ENCODE measurements at places on chromosomes 5 and 9. TPM values are rescaled to one million over a fixed set of nuclear protein-coding genes. Genes with fewer than 3 reads are reported as not detected.

Gene ZDHHC11B
- not detected for total RNA-seq

Gene SLC31A2
- total RNA-seq: 10.6 TPM

Gene GABRG2
- total RNA-seq: not detected

Gene TOR1B
- total RNA-seq: 20.0 TPM

Gene WNT8A
- not detected for total RNA-seq

Gene TRIM36
- total RNA-seq: 0.09 TPM

Gene CCDC171
- total RNA-seq: 1.3 TPM

Gene TMEM215
- total RNA-seq: not detected

Gene KCTD16
- 0.23 TPM for total RNA-seq

Gene FGFR4
- total RNA-seq: 5.4 TPM

Gene SLC36A2
- not detected for total RNA-seq

Gene SLC25A2
- total RNA-seq: not detected

Gene HK3
- total RNA-seq: not detected

Gene RASEF
- not detected for total RNA-seq

Gene FSD1L
- total RNA-seq: 2.7 TPM

Gene PTCD2
- total RNA-seq: 4.8 TPM

Gene QSOX2
- total RNA-seq: 11.8 TPM

Gene MACIR
- 5.8 TPM for total RNA-seq

Gene ECSCR
- 1.0 TPM for total RNA-seq

Gene BTNL8
- 1.2 TPM for total RNA-seq

Gene ANKRD31
- total RNA-seq: 0.09 TPM

Gene MARCOL
- total RNA-seq: not detected

Data from pericardium fibroblast (primary cell).